Hematopoietic multipotent progenitor cell treated with erythropoietin and hydrocortisone succinate and interleukin-3 and kit ligand, for 6 days (in vitro differentiated cells): ENCODE measurements at places on chromosomes 2 and 18.

DNA sequence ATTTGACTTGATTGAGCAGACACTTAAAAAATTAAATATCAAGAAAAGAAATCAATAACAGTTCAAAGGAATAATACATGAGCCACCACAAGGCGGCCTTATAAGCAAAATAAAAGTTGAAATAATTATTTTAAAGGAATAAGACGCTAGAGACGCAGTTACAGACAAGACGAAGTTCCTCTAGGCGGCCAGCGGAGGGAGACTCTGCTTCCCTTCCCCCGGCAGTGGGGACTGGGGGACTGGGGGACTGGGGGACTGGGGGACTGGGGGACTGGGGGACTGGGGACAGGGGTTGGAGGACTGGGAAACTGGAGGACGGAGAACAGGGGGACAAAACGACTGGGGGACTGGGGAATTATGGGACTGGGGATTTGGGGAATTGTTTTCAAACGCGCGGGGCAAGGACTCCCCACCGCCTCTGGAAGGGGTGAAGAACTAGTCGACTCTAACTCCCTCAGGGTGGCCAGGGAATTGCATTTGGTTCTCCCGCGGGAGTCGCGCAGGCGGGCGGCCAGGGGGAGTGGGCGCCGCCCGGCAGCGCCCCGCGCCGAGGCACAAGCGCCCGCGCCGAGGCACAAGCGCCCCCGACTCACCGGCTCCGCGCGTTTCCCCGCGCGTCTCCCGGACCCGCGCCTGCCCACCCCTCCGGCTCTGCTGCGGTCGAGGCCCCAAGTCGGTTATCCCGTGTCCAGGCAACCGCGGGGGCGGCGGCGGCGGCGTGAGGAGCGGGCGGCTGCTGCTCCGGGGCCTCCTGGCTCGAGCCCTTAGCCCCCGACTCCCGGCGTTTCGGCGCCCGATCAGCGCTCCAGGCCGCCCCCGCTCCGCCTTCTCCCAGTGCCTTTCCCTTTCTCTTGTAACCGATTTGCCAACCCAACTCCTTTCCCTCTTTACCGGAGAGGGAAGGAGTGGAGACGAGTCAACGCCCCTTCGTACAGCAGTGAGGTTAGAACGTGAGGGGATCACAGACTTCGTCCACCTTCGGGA, at the start of gene CCDC178:
Gene CCDC178 (minus strand): TSS at position 662 of the 984 bp plus-strand sequence. CDS start 28,633 bp downstream, outside the sequence.
- peak; percentile 44 for DNase-seq

DNA sequence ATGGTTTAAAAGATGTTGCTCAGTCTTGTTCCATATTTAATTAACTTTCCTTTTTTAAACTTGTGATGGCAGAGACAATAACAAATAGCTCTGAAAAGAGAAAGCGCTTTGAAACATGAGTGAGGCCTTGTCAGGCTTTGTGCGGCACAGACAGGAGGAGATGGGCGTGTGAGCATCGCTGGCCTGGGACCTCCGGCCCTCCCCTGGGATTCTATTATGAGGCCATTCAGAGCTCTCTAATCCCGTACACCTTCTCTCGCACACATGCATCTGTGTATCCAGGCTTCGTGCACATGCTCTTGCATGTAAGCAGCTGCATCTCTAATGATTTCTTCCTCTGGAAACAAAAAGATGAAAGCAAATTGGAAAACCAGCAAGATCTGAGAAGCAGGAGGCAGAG, 313.7 kb downstream of the ZNF521 start:
- DNase-seq = no peak

DNA sequence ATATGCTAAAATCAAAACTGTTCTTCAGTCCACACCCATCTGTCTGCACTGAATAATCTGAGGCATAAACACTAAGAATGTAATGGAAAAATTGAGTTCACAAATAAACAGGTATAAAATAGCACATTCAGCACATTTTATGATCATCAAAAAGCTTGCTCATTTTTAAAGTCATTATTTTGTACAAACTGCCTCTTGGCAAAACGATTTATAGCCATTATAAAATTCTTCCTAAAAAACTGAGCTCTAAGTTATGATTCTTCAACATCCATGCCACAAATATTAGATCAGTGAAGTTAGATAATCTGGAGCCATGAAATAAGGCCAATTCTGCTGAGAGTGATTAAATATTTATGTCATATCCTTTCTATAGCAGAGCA, 233.5 kb downstream of the DYM start:
- DNase-seq = no peak

DNA sequence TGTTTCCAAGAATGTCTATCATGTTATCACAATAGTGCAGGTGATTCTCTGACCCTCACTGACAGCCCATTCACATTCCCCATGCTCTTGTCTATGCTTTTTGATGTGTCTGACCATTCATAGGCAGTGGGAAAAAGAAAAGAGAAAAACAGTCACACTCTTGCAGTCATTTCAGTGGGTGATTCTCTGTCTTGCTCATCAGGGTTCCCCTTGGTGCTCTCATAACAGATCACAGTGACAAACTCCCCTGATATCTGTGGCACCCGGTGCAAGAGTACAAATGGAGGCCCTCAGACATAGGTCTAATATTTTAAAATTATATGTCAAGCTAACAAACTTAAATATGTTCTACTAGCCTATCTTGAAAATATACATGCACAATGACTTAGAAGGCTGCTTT, 72.7 kb upstream of the PPP1CB start:
- DNase-seq = no peak

- DNase-seq = peak; percentile 51
Measured at GRCh38 chr2:7057865-7058400, 140.7 kb downstream of the RNF144A start.

- DNase-seq = no peak
Measured at GRCh38 chr18:41579185-41579584, 375.8 kb upstream of the PIK3C3 start.

DNA sequence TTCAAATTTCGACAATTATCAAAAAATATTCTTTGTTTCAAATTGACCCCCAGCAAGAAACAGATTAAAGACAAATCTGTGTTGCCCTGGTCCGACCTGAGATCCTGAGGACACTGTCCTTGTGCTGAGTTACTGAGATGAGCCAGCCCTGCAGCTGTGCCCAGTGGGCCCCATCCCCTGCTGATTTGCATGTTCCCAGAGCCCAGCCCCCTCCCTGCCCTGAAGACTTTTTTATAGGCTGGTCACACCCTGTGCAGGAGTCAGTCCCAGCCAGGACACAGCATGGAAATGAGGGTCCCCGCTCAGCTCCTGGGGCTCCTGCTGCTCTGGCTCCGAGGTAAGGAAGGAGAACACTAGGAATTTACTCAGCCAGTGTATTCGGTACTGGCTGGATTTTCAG, 31.4 kb upstream of the ZNG1B start:
- DNase-seq = no peak

GRCh38 chr2:126898636-126899035, at the start of gene TEX51:
Gene TEX51, plus strand, starts transcription at chr2:126898890. Its CDS starts 29 bp downstream, at chr2:126898919.
- no peak for DNase-seq

DNA sequence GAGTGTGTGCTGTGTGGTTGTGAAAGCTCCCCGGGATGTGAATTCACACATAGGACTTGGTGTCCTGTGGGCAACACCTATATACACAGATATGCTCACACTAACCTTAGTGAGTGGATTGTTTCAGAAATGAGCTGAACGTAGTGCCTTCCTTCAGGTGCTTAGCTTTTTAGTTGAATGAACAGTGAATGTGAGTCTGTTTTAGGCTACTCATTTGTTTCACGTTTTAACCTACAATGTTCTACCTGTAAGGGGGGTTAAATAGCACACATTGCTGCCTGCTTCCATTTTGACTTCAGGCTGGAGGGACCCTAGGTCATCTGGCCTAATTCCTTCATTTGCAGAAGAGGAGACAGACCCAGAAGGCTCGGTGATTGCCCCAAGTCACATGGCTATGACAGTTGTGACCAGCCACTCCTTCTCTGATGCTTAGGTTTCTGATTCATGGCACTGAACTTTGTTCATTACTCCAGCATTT, 1.0 kb downstream of the PLEK start:
- DNase-seq = peak; percentile 56

DNA sequence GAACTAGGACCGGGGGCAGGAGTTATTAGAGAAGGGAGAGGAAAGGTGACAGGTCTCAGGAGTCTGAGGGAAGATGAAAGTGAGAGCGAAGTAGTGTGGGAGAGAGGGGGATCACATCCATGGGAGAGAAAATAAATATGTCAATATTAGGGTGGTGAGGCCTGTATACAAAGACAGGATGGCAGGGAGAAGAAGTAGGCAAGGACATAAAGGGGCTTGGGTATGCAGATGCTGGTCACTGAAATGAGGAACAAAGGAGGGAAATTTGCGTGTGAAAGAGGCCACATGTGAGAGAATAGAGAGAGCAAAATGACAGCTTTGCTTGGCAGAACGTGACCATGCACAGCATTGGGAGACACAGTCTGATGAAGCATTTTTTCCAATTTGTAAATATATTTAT, 13.6 kb downstream of the METAP1D start:
- peak; percentile 59 for DNase-seq

DNA sequence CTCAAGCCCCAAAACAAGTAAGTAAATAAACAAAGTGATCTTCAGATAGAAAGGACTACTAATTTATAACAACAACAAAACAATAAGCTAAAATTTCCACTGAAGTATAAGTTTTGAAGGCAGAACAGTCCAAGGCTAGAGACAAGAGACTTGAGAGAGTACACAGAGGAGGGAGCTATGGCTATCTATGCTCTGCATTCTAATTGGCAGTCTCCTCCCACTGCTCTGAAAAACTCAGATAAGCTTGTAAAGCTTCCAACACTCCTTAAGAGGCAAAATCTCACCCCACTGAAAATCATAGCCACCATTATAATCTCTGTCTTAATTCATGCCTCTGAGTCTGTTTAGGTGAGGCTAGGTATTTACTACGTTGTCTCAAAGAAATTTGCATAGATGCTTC, 714.6 kb upstream of the LRATD1 start:
- DNase-seq = no peak

DNA sequence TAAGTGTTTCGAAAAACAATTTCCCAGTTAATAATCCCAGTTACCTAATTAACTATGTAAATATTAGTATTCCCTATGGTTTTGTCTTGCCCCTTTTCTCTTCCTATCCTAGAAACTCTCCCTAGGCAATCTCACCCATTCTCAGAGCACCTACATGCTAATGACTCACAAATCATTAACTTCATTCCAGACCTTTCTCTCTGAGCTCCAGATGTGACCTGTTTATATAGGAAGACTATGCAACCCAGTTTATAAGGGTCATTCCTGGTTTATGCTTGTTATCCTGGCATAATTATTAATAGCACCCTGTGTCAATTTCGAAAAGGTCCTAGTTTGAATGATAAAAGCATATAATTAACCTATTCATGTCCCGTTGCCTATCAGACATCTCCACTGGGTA, 14.8 kb upstream of the SERTAD2 start:
- DNase-seq = no peak

- DNase-seq = no peak
Measured at GRCh38 chr2:117832332-117832731, 17.8 kb downstream of the DDX18 start.

DNA sequence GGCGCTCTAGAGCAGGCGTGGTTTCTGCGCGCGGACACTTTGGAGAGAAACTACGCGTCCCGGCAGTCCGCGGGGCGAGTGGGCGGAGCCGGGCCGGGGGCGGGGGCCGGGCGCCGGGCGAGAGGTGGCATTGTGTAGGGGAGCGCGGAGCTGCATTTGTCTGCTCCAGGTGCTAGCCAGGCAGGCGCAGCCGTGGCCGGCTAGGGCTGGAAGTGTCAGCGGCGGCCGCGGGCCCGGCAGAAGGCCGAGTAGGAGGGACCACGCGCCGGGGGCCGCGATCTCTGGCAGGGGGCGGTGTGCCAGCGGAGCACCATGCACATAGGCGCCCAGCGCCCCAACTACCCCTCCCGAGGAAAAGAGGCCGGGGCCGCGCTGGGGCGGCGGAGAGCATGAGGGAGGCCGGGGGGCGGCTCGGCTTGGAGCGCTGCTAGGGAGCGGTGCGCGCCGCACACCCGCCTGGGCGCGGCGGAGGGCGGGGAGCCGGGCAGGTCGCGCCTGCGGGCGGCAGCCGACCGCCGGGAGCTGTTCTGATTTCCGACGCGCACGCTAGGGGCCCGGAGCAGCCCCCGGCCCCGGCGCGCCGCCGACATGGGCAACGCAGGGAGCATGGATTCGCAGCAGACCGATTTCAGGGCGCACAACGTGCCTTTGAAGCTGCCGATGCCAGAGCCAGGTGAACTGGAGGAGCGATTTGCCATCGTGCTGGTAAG, at the start of gene FMNL2:
Gene FMNL2 (plus strand): TSS at position 159 of the 710 bp plus-strand sequence.
- DNase-seq = peak; percentile 72

DNA sequence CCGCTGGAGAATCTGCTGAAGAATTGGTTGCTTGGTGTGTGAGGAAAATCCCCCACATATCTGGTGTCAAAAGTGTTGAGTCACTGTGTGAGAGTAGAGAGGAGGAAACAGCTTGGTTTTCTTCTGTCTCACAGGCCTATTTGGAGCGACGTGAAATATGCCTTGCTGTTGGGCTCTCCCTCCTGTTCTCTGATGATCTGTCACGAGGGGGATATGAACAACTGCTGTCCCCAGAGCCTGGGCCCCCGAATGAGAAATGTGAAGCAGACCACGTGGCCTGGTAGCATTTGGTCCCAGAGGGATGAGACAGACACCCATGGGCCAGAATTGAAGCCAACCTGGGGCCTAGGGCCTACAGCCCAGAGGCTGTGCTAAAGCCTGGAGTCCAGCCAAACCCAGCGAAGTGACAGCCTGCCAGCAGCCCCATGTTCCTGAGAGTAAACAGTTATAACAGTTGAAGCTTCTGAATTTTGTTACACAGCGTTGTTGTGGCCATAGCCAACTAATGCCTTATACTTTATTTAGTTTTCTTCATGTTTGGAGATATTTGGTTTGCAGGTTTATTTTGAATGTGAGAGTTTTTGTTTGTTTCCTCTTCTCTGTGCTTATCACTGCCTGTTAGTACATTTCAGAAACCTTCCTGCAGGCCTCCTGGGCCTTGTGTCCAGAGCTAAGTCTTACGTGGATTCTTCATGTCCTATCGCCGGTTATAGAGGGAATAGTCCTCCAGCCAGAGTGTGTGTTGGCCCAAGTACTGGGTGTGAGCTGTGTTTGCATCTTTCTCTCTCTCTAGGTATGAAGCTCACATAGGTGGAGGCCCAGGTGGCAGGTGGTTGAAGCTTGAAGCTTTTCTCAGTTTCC, 18.7 kb upstream of the COLEC12 start:
- DNase-seq = peak; percentile 77

GRCh38 chr2:114436329-114436728, 6.1 kb upstream of the DPP10 start:
- DNase-seq = no peak

- no peak for DNase-seq
Measured at GRCh38 chr2:38981003-38981669, 91.5 kb downstream of the ARHGEF33 start.

DNA sequence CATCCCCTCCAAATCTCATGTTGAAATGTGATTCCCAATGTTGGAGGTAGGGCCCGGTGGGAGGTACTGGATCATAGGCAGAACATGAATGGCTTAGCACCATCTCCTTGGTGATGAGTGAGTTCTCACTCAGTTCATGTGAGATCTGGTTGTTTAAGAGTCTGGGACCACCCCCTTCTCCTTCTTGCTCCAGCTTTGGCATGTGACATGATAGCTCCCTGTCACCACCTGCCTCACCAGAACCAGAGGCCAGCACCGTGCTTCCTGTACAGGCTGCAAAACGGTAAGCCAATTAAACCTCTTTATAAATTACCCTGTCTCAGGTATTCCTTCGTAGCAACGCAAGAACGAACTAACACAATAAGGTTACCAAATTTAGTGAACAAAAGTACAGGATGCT, 95.4 kb downstream of the ZBTB7C start:
- DNase-seq = no peak

- peak; percentile 4 for DNase-seq
Measured at GRCh38 chr18:44700652-44701051, 20.0 kb downstream of the SETBP1 start.
